Kidney glomerular epithelial cell (primary cell): ENCODE measurements at places on chromosomes 12 and 14.

DNA sequence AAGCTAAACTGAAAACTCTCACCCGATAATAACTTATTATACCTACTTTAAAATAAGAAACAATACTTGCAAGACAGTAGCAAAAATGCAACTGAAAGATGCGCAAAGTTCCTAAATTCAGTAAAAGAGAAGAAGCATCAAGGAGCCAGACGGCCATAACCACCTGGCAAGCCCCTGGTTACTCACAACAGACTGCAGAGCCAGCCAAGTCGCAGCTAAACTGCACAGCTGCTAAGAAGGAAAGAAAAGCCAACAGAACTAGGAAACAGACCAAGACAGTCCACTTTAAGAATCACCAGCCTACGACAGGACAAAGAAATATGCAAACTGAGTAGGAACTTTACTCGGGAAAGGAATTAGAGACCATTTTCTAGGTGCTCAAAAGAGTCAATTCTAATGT lies 127.9 kb downstream of the TMTC1 start:
- no peak for DNase-seq

DNA sequence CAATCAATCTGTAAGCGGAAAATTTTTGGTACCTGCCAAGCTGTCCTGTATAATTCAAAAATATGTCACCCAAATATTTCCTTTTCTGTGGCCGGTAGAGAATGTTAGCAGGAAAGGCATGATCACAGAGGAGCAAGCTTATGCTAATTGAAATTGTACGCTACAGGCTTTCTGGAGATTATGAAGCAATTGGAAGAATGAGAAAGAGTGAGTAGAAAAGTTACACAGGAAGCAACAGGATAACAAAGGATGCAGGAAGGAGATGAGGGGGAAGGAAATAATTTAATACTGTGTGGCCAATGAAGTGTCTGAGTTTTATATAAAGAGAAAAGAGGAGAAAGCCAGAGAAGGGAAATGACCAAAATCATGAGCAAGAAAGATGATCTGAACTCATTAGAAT lies 627.2 kb upstream of the STXBP6 start:
- DNase-seq, result no peak

DNA sequence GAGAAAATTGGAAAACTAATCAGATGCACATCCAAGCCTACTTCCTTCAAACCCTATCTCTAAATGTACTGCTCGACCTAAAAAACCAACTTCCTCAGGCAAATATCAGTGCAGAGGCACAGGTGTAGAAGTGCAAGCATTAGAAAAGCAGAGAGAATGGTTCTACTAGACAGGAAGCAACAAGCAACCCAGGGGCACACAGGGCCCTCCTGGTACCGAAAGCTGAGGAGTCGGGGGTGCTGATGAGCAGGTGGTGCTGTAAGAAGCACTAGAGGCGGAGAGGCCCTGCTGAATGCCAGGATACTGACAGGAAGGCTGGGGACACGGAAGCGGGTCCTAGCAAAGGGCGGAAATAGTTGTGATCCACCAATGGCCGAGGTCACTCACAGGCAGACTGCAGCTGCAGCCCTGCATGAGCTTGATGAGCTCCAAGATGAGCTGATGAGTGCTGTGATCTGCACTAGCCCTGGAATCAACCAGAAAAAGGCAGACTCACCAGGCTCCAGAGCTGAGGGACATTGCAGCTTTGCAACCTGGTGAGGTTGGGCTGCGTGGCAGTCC lies 85.9 kb downstream of the TTC7B start:
- DNase-seq, result no peak

DNA sequence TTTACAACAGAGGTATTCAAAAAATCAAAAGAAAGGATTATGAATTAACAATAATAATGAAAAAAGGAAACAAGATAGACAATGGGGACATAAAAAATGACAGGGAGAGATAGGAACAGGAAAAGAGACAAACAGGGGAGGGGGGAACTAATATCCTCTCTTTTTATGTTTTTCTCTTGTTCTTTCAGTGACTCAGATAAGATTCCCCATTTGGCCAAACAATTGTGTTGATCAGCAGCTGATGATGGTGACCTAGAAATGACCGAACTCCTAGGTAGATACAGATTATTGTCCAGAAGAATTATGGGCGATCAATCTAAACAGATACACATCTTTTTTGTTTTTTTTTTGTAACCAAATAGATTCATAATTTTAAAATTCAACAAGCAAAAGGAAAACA lies 1277.2 kb upstream of the FLRT2 start:
- no peak for DNase-seq

DNA sequence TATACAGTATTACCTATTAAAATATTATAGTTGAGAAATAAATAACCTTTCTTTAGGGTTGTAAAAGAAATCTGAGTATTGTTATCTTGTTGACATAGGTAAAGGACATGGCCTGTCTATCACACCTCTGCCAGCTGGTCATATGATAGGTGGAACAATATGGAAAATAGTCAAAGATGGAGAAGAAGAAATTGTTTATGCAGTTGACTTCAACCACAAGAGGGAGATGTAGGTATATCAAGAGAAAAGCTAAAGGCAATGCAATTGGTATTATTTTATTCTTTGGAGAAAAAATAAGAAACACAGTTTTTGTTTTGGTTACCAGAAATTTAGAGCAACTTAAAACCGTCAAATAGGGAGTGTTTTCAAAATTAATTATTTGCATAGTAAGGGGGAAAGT lies 13.5 kb downstream of the CPSF2 start:
- DNase-seq, result peak; percentile 5

DNA sequence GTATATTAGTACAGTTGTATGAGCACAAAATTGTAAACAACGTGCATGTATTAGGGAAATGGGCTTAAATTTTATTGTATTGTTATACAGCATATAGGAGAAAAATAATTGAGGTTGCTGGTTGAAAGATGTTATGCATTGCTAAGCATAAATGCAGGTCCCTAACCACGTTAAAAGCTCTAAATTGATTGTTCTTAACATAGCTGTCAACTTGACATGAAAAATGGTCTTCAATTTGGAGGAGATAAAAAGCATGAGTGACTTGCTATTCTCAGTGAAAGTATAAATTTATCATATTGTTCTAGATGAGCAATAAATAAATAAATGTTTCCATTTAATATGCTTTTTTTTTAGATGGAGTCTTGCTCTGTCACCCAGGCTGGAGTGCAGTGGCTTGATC lies 506.6 kb upstream of the ATXN7L3B start:
- DNase-seq, result no peak

DNA sequence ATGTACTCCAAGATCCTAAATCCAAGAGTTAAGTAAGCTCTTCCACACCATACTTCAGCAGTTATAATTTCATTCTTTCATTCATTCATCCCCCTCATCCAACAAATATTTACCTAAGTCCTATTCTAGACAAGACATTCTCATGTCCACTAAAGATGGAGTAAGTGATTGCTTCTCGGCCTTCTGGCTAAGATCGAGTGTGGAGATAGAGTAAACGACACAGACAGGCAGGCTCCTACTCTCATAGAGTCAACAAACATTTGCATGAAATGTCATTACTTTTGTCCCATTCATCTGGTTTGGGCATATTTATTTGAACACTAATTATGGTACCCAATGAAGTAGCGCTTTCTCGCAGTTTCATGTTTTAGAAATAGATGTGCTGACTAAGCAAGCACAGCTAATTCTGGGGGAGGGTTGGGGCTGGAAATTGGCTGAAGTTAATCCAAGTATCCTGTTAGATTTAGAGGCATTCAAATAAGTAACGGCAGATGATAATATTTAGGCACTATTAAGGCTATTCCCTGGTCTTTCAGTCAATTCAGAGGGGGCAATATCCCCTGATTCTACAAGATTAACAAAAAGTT lies 176.5 kb downstream of the CEP128 start:
- DNase-seq, result no peak

- DNase-seq, result no peak
Observed at GRCh38 chr14:68634874-68635595, 157.8 kb downstream of the ZFP36L1 start.

DNA sequence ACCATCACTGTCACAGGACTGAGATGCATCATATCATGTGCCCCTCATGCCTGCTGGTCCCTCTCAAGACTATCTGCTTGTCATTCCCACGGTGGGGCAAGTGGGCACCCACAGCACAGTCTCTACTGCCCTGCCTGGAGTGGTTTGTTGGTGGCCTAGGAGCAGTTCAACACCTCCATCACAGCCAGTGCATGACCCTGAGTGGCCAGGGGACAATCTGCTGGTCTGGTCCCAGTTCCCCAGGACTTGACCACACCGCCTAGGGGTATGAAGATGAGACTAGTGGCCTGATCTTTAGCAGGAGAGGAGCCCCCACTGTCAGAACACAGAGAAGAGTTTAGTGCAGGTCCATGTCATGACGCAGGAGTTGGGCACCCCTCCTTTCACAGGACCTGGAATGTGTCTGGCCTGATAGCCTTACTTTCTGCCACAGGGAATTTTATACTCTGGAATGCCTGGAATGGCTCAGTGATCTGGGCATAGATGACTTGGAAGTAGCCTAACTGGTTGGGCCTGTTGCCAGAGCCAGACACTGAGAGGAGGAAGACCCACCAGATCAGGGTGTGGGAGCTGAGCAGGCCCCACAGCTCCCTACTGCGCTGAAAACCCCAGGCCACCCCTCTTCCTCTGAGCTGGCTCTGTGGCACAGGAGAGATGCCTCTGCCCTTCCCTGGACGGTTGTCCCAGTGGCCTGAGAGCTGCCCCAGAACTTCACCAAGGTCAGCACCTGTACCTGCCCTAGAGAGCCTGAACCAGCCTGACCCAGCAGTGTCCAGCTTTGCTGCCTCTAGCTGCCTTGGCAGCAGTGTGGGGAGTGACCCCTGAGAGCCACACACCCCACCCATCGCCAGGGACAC lies 83.3 kb downstream of the PUS7L start:
- no peak for DNase-seq

DNA sequence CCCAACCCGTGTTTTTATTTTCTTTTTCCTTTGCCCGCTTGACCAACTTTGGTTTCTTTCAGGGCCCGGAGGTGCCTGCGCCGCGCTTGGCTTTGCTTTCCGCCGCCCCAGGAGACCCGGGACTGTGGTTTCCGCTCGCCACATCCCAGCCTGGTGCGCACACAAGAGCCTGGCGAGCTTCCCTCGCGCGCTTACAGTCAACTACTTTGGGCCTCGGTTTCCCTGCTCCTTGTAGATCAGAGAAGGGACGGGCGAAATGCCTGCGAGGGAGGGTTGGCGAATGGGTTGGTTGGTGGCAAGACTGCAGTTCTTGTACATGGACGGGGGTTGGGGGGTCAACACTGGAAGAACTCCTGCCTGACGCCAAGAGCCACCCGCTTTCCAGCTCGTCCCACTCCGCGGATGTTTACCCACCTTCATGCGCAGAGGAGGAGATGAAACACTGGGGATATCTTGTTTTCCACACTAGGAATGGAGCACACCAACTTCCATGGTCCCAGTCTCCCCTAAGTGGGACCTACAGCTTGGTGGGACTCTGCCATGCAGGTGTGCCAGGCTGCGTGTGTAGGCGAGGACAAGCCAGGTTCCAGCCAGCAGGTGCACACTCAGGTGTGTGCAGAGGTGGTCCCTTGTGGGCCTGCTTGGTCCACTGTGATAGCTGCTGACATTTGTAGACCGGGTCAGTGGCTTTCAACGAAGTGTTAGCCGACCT lies 16.6 kb upstream of the TBX3 start:
- DNase-seq, result no peak

DNA sequence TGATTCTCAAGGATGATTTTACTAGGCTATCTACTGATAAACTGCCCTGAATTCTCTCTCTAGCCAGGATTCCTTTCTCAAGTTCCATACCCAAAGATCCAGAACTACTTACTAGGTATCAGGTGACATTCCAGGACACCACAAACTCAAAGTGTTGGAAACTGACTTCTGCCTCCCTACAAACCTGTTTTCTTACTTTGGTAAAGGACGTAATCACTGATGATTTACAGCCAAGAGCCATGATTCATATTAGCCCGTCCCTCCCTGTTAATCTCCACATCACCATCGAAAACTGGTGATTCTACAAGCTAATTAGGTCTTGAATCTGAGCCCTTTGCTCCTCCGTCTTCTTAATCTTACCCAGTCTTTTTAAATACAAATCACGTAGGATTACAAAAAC lies 1.0 kb upstream of the ATG14 start:
- peak; percentile 2 for DNase-seq

DNA sequence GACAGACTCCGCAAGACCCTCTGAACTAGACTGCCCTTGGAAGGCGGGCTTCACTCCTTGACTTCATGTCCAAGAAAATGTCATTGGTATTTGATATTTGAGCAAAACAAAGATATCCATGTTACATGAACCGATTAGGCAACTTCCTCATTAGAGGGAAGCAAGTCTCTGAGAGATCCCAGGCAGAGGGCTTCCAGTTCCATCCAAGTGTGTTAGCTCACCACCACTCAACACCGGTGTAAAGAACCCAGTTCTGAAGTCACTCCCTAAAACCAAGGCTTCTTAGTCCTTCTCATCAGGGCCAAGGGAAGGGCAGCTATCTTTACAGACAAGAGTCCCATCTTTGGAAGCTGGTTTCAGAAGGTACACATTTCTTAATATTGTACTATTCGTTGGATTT lies 87.2 kb upstream of the CDKN3 start:
- no peak for DNase-seq

GRCh38 chr12:49349266-49349665 lies 2.6 kb downstream of the DNAJC22 start:
- DNase-seq, result no peak

DNA sequence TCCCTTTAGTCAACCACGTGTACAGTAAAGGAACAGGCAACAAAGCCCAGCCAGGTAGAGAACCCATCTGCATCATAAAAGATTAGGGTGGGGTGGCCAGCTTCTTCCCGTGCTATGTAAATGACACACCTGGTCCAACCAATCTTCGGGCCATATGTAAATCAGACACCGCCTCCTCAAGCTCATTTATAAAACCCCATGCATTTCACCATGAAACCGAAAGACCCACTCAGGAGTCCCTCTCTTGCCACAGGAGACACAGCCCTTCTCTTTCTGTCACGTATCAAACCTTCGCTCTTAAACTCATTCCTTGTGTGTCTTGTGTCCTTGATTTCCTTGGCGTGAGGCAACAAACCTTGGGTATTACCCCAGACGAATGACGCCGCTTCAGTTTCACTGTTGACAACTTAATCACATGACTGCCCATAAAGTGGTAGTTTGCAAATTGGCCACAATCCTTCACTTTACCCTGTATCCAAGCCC lies 59.8 kb upstream of the TBPL2 start:
- no peak for DNase-seq
